ENCODE measurements at places on chromosomes 1 and 21. TPM values are rescaled to one million over a fixed set of nuclear protein-coding genes. Genes with fewer than 3 reads are reported as not detected.
A peak's percentile ranks its signal among the peaks of the same experiment; 100 is the strongest.

- DNase-seq = no peak
Observed at GRCh38 chr1:18178111-18178510, 70.5 kb downstream of the IGSF21 start.

GRCh38 chr21:27315373-27315772 lies 348.5 kb upstream of the ADAMTS5 start:
- no peak for DNase-seq

DNA sequence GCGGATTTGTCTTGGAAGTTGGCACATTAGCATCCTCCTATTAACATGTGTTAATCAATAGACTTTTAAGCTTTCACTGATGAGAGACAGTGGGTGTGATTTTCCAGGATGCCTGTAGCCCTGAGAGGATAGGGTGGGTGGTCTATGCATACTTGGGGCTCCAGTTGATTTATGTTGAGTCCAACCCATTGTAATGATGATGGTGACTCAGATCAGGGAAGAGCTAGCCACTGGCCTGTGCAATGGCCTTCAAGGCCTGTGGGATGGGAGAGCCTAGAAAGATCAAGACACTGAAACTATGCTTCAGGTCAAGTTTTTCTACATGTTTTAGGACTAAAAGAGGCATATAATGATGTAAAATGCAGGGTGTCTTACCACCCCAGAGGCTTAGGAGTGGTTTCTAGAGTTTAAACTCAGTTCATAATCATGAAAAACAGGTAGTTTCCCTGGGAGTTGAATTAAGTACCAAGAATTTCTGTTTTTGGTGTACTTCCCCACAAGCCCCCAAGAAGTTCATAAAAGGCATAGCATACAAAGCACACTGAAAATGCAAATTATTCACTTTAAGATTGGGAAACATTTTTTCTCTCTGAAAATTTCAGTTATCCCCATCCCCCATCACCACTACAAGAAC lies 19.9 kb downstream of the BEND5 start:
- DNase-seq = no peak

- DNase-seq = no peak
Observed at GRCh38 chr1:30597711-30598110, 125.7 kb downstream of the MATN1 start.

DNA sequence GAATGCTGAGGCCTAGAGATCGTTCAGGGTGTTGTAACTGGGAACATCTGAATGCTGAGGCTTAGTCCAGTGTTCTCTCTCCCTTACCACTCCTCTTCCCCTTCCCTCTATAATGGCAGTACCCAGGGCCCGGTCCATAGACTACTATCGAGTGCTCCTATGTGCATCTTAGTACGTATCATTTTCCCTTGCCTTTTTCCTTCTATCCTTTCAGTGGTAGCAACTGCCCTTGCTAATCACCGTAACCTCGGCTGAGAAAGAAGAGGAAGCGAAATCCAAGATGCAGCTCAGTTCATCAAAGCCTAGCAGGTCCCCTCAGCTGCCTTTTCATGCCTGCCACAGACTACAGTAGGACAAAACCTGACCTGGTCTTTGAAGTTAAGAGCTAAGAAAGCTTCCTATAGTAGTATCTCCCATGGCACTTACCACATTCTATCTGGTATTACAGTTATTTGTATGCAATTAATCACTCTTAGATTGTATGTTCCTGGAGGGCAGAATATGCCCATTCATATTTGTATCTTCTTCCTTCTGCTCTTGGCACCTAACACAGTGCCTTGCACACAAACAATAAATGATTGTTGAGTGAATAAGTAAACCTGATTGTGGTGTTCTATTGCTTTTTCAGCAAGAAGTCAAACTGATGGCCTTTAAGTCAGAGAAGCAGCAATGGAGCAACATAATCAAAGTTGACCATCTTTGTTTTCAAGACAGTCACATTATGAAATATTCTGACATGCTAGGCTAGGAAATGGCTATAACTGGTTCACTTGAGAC lies 22.4 kb downstream of the CNIH4 start:
- no peak for DNase-seq

DNA sequence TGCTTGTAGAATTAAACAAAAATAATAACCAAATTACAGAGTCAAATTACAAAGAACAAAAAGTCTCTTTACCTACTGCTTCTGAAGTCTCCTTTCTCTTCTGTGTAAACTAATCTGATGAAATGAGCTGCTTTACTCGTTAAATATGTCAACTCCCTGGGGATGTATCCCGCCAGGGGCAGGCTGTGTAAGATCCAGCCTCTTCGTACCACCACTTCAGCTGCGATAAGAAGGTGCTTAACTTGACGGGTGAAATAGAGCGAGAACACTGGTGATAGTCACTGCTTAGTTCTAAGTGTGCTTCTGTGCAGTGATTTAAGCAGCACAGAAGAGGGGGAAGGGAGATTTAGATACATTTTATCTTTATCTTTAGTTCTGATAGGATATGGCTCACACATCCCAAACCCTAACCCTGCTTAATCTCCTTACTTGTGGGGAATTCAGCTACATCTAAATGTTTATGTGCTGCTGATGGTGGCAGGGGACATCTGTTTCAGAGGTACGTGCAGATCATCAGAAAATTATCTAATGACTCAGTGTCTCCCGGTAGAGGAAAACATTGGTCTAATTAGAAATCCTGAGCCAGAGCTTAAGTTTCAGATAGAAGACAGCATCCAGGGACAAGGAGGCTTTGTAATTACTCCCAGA lies 46.0 kb downstream of the RHOU start:
- no peak for DNase-seq

GRCh38 chr1:202235003-202235660 lies 41.5 kb downstream of the LGR6 start:
- DNase-seq = no peak

- DNase-seq = no peak
Observed at GRCh38 chr1:191788551-191788950, 369.7 kb upstream of the RGS18 start.

GRCh38 chr1:223738465-223739365 lies 26.4 kb downstream of the CAPN2 start:
- no peak for DNase-seq

DNA sequence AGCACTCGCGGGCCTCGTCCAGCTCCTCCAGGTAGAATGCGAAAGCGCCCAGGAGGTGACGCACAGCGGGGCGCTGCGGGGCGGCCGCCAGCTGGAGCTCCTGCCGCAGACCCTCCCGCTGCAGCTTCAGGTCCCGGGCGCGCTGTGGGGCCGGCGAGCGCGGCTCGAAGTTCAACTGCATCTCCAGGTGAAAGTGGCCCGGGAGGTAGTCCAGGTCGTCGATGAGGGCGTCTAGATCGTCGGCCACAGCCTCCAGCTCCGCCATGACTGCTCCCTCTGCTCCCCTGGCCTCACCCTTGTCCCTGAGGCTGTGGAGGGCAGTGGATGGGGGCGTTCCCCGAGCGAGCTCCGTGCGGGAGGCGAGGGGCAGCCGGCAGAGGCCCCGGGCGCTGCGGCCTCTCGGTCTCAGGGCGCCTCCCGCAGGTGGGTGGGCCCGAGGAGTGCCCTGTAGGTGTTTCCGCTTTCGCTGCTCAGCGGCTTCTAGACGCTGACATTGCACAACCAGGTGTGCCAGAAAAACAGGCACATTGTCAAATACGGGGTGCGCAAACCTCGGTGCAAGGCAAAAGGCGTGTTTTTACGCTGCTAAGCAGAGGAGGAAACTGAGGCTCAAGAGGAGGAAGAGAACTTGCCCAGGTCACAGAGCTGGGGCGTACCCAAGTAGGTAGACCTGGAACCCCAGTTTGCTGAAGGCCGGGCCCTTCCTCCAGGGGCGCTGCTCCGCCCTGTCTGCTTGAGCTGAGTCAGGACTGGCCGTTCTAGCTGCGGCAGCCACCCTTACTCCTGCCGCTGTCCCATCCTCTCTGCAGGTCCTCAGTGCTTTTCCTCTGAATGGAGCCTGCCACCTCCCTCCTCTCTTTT lies at the start of gene TTC22:
Gene TTC22 (minus strand): TSS at position 425 of the 861 bp plus-strand sequence. CDS start 160 bp downstream, at position 265.
- peak; percentile 34 for DNase-seq

GRCh38 chr1:11488966-11489625 lies 10.1 kb downstream of the DISP3 start:
- DNase-seq = no peak

- DNase-seq = peak; percentile 82
Observed at GRCh38 chr1:28259934-28260802, 850 bp downstream of the SESN2 start.

DNA sequence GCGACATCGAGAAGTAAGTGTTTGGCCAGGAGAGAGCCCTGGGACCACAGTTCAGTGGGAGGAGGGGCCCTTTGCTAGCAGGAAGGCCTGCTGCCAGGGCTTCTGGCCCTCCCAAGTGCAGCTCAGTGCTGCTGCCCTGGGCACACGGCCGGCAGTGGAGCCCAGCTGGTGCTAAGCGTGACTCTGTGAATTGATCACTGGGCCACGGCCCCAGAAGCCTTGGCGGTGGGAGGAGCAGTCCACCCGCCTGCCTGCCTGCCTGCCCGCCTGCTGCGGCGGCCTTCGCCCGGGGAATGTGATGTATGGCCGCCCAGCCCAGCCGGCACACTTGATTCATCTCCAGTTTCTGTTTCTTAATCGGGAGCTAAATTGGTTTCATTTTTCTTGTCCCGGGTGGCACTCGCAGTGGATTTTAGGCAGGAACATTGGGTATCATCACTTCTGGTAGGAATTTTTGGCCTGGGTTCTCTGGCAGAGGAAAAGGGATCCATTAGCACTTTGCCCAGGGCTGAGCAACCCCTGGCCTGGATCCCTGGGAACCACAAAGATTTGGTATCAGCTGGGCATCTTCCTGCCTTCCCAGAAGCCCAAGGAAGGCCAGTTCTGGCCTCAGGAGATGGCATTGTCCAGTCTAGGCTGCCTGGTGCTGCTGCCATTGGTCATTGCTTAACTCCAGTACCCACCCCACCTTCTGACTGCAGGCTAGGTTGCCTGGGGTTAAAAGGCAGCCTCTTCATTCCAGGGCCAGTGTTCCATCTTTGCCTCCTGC lies 28.6 kb downstream of the TMEM53 start:
- DNase-seq = no peak

- peak; percentile 48 for DNase-seq
Observed at GRCh38 chr1:183472488-183473216, at the start of gene SMG7. TSS of gene SMG7 (plus strand) at chr1:183472499. CDS start at chr1:183472621, 122 bp downstream.

DNA sequence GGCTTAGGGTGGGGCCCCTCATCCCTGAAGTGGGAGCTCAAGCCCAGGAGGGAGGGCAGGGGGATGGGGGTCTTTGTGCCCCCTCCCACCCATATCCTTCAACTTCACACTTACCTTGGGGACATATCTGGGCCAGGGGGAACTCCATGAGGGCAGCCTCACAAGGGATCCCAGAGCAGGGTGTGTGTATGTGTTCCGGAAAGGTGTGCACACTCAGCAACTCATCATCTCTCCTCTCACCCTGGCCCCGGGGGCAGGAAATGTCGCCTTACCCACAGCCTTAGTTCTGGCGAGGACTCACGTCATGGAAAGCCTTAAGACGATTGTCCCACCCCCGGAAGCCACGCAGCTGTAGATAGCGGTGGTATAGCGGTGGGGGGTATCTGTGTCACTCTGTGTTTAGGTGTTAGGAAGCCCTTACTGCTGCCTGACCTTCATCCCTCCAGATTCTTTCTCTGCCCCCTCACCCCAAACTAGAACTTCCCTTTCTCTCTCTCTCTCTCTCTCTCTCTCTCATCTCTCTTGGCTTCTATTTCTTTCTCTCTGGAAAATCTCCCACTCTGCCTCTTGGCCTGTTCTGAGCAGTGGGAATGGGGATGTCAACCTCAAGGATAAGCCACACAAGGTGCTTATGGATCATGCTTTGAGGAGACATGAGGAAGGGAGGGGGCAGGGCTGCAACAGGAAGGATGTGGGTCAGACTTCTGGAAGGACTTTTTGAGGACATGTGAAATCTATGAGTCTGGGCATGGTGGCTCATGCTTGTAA lies at the start of gene SH2D2A:
Gene SH2D2A (minus strand): TSS at position 288 of the 768 bp plus-strand sequence. CDS start 140 bp downstream, at position 148.
- peak; percentile 87 for DNase-seq

GRCh38 chr1:38815903-38816627 lies 43.5 kb downstream of the RRAGC start:
- DNase-seq = no peak

- peak; percentile 49 for DNase-seq
Observed at GRCh38 chr21:21018821-21019220, 20.6 kb downstream of the NCAM2 start.

DNA sequence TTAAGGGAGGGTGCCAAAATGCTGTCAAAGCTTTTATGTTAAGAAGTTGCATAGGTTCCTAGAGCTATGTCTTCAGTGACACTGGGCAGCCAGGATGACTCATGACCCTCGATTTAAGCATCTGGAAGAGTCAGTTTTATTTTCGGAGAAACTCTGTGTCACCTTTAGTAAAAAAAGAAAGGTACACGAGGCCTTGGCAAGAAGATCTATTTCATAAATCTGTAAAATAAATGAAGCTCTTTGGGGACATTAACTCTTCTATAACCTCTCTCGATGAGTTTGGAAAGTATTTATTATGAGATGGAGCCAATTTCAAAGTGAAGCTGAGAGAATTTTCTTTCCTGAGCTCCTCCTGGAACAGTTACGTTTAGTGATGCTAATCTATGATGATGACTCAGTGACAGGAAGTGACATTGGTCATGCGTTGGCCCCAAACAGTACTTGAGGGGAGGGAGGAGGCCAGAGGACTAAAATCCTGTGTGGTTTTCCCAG lies 156.5 kb downstream of the HLX start:
- DNase-seq = peak; percentile 93

DNA sequence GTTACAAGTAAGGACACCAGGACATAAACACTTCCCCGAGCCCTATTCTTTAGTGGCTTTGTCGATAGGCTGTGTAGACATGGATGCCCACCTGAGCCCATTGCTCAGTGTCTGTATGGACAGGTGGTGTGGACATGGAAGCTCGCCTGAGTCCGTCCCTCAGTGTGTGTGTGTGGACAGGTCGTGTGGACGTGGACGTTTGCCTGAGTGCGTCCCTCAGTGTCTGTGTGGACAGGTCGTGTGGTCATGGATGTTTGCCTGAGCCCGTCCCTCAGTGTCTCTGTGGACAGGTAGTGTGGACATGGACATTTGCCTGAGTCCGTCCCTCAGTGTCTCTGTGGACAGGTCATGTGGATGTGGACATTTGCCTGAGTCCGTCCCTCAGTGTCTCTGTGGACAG lies 38.7 kb upstream of the COL6A2 start:
- no peak for DNase-seq

- peak; percentile 89 for DNase-seq
Observed at GRCh38 chr1:244341455-244342450, 110.0 kb downstream of the ADSS2 start.

C1QTNF12 gene
- not detected for total RNA-seq

BARHL2 gene
- not detected for total RNA-seq

SPRR1B gene
- not detected for total RNA-seq

KISS1 gene
- total RNA-seq = 38.0 TPM

RGS8 gene
- not detected for total RNA-seq

FCN3 gene
- total RNA-seq = not detected

RAB3B gene
- total RNA-seq = 7.4 TPM

Data from M059J (cell line).